ENCODE measurements at places on chromosomes 2 and 18.

- DNase-seq: no peak
Observed at GRCh38 chr2:121831841-121832240, 76.4 kb downstream of the TSN start.

GRCh38 chr2:131105950-131106801 is 1.0 kb downstream of the PLEKHB2 start:
- peak; percentile 20 for DNase-seq

- no peak for DNase-seq
Observed at GRCh38 chr18:13470516-13471197, 252.1 kb downstream of the LDLRAD4 start.

GRCh38 chr18:59833785-59834184 is 66.0 kb upstream of the PMAIP1 start:
- no peak for DNase-seq

DNA sequence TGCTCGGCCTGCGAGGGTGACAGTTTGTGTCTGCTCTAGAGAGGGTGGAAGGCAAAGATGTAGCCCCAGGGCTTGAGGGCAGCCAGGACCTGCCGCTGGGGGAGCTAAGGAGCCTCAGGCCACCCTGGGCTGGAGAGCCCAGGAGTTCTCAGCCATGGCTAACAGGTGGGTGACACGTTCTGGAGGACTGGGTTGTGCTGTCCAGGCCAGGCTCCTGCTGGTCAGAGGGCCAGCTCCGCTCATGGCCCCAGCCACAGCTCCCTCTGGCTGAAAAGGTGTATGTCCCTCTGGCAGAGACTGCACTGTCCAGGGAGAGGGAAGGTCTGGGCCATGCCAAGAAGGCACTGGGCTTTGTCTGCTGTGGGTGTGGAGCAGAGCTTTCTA is 19.2 kb downstream of the TMEM185B start:
- DNase-seq: no peak

DNA sequence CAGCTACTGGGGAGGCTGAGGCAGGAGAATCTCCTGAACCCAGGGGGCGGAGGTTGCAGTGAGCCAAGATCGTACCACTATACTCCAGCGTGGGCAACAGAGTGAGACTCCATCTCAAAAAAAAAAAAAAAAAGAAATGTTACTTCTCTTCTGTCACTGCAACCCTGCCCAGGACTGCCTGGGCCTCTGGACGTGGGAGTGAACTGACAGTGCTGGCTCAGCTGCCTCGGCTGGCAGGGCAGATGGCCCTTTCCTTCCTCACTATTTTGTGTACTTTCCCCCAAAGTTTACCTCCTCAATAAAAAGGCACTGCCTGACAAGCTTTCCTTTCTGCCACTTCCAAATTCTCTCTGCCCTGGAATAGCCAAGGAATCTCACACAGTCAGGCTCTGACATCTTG is 12.5 kb upstream of the GPR155 start:
- no peak for DNase-seq

- no peak for DNase-seq
Observed at GRCh38 chr2:9638532-9638931, 7.7 kb upstream of the YWHAQ start.

- DNase-seq: no peak
Observed at GRCh38 chr2:101327863-101328394, 19.4 kb upstream of the RNF149 start.

DNA sequence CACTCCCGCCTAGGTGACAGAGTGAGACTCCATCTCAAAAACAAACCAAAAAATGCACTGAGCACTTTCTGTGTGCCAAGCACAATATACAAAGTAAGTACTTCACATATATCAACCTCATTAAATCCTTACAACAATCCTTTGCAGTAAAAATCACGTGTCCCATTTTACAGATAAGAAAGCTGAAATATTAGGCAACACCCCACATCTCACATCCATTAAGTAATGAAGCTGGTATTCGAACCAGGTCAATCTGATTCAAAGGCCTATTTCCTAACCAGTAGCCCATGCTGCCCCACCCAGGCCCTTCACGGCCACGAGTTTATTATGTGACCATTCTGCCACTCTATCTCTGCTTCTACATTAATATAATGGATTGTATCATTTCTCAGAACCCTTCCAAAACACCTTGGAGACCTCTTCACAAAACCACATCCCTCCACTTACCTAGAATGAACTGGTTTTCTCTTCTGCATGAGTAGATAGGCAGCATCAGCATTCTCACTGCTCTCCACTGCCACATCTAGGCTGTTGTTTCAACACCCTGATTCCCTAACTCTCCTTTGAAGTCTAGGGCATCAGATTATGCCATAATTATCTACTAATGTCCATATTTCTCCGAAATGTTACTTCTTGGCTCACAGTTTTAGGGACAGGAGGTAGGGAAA is 3.1 kb upstream of the EXOC6B start:
- DNase-seq: no peak

DNA sequence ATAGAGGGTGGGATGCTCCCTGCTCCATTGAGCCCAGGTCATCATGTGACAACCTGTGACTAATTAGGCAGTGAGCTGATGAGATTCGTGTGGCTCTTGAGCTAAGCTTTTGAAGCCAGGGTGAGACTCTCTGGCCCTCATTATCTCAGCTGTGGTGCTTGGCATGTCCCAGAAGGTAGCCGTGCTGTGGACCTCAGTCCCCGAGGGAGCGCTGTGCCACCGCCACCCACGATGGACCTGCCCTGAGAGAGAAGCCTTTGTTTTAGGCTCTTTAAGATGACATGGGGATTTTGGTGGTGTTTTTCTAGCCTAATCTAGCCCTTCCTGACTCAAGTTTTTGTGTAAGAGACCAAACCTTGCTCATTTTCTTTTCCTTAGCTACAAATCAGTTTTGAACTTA is 66.4 kb downstream of the NEDD4L start:
- no peak for DNase-seq

DNA sequence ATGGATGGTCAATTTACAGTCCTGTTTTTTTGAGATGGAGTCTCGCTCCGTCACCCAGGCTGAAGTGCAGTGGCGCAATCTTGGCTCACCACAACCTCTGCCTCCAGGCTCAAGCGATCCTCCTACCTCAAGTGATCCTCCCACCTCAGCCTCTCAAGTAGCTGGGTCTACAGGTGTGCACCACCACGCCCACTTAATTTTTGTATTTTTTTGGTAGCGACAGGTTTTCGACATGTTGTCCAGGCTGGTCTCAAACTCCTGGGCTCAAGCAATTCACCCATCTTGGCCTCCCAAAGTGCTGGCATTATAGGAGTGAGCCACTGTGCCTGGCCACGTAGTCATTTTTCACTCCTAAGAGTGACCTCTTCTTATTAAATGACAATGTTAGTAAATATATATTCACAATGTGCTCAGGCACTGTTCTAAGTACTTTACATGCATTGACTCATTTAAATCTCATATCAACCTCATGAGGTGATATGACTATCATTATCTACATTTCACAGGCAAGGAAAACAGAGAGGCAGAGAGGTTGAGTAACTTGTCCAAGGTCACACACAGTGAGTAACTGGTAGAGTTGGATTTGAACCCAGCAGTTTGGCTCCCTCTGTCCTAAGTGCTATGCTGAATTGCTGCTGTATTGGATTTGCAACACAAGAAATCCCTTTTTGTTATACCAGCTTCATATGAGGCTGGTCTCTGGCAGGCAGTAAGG is 5.6 kb upstream of the DIS3L2 start:
- DNase-seq: no peak

Data from activated CD4-positive, alpha-beta T cell treated with anti-CD3 and anti-CD28 coated beads, Interleukin-2, amount 50 U/mL, for 1 hour (primary cell).